Activated T-helper 2 cell treated with anti-CD3 and anti-CD28 coated beads, Interferon-gamma antibody, Interleukin-2, Interleukin-4, amounts not matched to agents 10 μg/mL and 5 μg/mL and 100 μg/mL, durations not matched to agents 14 hours and 24 hours and 36 hours (primary cell): ENCODE measurements at places on chromosomes 5 and 9. TPM values are rescaled to one million over a fixed set of nuclear protein-coding genes. Genes with fewer than 3 reads are reported as not detected.

Gene DBH
- not detected in 2 replicates for total RNA-seq

- DNase-seq = no peak
Observed at GRCh38 chr5:143888912-143889311, 77.0 kb downstream of the HMHB1 start.

DNA sequence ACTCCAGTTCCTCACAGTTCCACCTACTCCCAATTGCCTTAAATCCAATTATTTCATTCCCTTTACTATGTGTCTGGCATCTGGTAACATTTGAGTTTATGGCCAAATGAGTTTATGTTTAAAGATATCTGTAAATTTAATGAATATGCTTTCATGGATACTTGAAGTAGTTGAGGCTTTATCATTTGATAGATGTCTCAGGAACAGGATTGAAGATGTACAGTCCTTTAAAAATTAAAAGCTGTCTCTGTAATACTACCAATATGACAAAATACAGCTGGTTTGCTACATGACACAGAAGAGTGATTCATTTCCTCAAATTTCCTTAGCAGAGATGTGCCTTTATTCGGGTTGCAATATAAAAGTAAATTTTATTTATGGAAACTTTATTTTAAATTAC, 2326.0 kb upstream of the ACO1 start:
- no peak for DNase-seq

GRCh38 chr9:79573412-79573923, 1.7 kb downstream of the TLE4 start:
- DNase-seq = no peak

DNA sequence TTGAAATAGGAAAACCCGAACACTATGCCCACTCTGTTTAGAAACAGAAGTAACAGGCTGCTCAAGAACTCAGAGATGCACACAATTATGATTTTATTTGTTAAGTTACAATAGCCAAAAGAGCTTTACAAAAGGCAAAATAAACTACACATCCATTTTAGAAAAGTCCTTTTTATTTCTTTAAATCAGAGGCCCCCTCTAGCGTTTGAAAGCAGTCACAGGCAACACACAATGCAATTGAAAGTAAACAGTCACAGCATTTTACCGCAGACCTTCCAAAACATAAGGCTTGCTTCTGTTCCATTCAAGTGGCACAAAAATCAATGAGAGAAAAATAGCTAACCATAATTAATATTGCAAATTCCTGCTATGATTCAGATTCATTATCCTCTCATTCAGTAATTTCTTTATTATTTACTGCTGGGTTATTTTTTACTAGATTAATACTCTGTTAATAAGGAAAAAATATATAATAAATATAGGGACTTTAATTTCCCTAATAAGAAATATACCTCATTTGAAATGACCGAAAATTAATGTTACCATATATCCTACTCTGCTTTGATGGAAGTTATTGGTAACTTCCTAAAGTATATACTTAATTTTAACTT, 78.3 kb downstream of the CEP120 start:
- no peak for DNase-seq

GRCh38 chr9:98600631-98601030, 108.1 kb downstream of the GABBR2 start:
- no peak for DNase-seq

GRCh38 chr5:41122459-41122858, 51.3 kb upstream of the MROH2B start:
- no peak for DNase-seq

Gene FGF10
- not detected in 2 replicates for total RNA-seq

- no peak for DNase-seq
Observed at GRCh38 chr9:98280574-98280973, 25.1 kb upstream of the TBC1D2 start.

- no peak for DNase-seq
Observed at GRCh38 chr9:121259498-121259897, 8.5 kb upstream of the GSN start.

Gene MARCHF11
- total RNA-seq = not detected in 2 replicates

Gene CREB3
- total RNA-seq = 34.3 and 34.5 TPM in 2 replicates

DNA sequence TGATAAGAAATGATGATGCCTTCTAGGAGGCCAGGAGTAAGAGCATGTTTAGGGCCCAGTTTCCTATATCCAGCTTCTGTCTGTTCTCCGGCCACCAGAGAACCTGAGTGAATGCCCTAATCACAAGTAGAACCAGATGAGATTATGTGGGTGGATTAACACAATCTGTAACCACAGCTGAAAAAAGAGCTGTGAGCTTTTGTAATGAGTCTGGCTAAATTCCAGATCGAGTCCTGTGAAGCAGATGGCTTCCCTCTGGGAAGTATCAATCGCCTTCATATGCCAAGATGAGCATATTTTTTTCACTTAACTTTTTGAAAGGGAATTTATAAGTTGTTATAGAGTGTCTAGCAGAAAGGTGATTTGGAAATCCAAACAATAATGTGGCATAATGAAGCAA, 99.8 kb downstream of the NNT start:
- DNase-seq = no peak

GRCh38 chr9:137311171-137311985, 9.3 kb upstream of the NRARP start:
- no peak for DNase-seq

GRCh38 chr5:135667673-135668072, 88.9 kb upstream of the CXCL14 start:
- DNase-seq = no peak

- no peak for DNase-seq
Observed at GRCh38 chr5:35404701-35405100, 174.4 kb upstream of the PRLR start.

DNA sequence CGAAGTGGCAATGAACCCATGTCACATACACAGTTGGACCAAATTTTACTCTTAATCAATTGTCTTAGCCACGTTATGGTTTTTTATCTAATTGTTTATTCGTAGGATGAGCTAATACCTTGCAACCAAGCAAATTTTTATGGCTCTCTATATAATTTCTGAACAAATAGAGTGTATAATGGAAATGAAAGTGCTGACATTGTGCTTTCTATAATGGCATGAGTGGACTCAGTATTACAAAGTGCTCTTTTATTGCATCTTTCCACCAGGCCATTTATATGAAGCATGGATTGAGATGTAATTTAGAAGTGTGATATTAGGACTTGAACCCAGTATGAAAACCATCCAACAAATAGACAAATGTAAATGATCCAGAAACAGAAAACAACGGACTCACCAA, 1096.0 kb downstream of the DTWD2 start:
- no peak for DNase-seq

DNA sequence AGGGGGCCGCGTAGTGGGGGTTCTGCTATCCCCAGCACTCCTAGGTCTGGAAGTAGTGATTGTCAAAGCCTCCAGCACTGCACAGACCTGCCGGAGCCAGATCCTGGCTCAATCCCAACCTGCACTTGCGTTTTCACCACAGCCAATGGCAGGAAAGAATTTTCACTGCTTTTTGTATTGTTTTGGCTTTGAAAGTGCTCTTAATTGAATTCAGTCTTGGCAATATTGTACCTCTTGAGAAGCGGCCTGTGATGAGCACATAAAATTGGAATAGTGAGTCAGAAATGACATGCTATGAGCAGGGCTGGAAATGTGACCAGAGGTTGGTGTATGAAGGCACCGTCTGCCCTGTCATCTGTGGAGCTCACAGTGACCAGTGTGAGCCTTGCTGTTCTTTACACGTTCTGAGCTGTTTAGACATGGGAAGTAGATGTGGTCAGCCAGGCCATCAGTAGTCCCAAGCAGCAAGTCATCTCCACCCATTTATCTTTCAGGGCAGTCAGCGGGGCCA, 41.5 kb downstream of the SECISBP2 start:
- no peak for DNase-seq

- DNase-seq = no peak
Observed at GRCh38 chr5:83125560-83125959, 48.2 kb downstream of the XRCC4 start.

DNA sequence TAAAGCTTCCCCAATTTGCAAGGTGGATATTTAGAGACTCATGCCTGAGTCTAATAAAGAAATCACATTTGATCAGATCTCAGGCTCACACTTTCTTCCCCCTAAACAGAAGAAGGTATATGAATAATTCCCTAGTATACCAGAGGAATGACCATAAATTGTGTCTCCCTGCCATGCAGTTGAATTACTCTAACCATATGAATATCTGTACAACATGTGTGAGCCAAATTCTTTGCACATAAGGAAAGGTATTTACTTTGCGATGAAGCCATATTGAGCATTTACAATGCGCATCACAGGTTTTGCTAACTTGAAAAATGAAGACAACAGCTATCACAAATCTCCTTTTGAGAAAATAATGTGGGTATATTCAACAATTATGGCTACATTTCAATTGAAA, 479.4 kb downstream of the NR2F1-AS1 start:
- DNase-seq = no peak

GRCh38 chr5:40844565-40844964, 3.4 kb downstream of the CARD6 start:
- DNase-seq = no peak

- DNase-seq = no peak
Observed at GRCh38 chr5:179698935-179699615, at the start of gene CANX. CANX (plus strand) TSS chr5:179698967; CDS start chr5:179705682, 6,715 bp downstream.

- no peak for DNase-seq
Observed at GRCh38 chr5:24539613-24540012, 105.2 kb downstream of the CDH10 start.

Gene DEPDC1B
- 22.2 and 25.1 TPM in 2 replicates for total RNA-seq

DNA sequence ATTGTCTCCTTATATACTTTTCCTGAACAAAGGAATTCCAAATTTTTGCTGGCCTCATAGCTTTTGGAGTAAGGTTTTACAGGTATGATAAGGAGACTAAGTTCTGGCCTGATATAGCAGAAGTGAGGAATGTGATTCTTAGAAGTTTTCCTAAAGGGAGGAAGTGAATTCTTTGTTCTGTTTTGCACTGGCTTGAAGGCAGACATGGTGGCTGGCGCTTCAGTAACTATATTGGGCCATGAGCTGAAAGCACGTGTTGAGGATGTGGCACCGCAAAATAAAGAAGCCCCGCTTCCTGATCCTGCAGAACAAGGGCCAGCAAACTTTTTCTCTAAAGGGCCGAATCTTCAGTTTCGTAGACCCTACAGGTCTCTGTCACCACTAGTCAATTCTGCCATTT, 224.2 kb downstream of the SNX18 start:
- DNase-seq = no peak

Gene IFNA17
- not detected in 2 replicates for total RNA-seq

Gene CORO2A
- 0.87 and 0.96 TPM in 2 replicates for total RNA-seq

DNA sequence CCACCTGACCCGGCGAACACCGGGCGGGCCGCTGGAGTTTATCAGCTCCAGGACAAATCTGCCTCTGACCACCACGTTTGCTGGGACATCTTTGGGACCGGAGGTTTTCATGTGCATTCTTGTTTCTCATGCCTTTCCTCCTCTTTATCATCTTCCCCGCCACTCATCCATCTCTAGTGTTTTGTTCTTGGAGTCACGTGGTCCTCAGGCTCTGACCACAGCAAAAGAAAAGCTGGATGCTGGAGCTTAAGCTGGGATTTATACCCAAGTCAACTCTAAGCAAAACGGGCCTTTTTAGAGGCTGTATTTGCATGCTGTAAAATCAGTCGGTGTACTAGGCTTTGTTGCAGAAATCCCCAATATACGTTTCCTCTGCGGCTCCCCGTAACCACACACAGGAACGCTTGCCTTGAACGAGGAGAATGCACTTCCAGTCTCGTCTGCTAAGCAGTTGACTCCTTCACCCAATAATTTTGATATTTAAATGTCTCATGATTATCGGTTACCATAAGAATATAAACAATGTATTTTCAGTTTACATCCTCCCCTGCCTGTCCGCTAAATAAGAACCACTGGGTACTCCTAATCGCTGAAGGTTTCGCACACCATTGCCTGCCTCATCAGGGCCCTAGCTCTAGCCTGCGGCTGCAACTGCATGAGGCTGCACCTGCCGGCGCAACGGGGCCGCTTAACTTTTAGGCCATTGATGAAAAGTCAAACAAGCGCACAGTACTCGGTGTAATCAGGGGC, 560 bp upstream of the NDUFS6 start:
- DNase-seq = peak; percentile 24
